Daoy (cell line): ENCODE measurements at places on chromosomes 5 and 9. TPM values are rescaled to one million over a fixed set of nuclear protein-coding genes. Genes with fewer than 3 reads are reported as not detected.
A peak's percentile ranks its signal among the peaks of the same experiment; 100 is the strongest.

DNA sequence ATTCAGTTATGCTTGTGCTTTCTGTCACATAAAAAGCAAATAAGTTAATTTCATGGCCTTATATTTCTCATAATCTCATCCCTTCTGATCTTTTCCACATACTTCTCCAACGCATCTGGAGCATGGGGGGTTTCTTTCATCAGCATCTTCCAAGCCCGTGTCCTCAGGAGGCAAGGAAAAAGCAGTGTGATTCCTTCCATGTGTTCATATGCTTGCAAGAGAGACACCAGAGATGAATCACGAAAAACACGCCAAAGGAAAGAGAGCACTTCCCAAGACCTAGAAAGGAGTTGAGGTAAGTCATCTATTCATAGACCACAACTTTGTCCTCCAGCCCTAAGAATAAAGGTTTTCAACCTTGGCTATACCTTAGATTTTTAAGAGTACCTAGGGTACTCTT lies 26.0 kb upstream of the SVEP1 start:
- no peak for DNase-seq

GRCh38 chr5:131538177-131538593 lies 96.8 kb downstream of the RAPGEF6 start:
- peak; percentile 3 for DNase-seq

DNA sequence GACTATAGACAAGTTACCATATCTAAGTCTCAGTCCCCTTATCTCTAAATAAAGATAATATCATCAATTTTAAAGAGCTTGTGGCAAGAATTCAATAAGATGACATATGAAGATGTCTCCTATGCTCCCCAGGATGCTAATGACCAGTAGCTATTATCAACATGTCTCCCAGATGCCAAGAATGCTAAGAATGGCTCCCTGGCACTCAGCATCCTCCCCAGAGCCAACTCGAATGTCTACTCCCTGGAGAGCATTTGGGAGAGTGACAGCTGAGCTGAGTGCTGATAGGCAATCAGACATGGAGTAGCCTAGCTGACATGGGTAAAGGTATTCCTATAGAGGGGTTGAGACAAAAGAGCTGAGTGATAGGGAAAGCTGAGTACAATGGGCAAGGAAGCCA lies 15.9 kb downstream of the P4HA2 start:
- DNase-seq, result no peak

DNA sequence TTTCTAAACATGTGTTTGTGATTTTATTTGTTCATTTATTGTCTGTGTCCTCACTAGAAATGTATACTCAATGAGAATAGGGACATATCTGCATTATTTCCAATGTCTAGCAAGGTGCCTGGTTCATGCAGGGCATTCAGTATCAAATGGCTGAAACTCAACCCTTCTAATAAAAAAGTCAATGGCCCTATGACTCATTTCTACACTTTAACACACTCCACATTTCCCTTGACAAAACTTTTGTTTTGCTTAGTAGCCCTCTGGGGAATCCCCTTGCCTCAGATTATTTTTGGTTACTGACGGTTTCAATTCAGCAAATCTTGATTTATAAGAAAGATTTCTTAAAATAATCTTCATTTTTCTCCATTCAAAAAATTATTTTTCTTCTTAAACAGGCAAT lies 206.0 kb upstream of the DMRTA1 start:
- DNase-seq, result no peak

- peak; percentile 20 for DNase-seq
Measured at GRCh38 chr9:138023394-138024124, 146.0 kb downstream of the CACNA1B start.

- DNase-seq, result peak; percentile 12
Measured at GRCh38 chr9:16458696-16459420, 411.6 kb downstream of the BNC2 start.

DNA sequence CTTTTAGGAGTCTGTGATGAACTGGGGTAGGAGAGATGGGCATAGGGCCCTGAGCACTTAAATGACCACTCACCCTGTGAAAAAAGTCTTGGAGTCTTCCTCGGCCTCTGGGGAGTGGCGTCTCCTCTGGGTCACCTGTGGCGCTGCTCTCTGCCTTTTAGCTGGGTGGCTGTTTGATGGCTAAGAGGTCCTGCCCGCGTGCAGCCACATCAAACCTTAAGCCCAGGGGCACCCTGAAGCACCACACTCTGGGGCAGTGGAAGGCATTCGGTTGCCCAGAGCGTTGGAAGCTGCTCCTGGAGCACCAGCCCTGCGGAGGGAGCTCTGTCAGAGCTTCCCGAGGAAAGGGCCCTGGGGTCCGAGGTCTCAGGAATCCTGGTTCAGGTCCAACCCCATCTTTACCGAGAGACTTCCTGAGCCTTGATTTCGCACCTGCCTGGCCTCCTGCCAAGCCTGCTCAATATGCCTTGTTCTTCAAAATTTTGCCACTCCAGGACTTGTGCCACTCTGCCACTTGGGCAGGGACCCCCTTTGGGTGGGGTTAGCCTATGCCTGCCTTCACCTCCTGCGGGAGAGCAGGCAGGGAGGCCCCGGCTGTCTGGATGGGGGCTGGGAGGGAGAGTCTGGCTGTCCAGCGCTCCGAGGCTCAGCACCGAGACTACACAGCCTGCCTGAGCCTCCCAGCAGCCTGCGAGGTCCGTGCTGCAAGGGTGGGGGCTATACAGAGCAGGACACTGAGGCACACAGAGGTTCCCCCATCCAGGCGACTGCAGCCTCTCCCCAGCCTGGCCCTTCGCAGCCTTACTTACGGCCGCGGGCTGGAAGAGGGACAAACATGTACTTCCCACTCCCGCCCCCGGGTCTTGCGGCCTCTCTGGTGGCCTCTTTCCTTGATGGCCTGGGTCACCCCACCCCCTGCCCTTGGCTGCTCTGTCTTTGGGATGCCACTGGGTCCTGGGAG lies 63.4 kb upstream of the RNU6ATAC start:
- DNase-seq, result no peak

DNA sequence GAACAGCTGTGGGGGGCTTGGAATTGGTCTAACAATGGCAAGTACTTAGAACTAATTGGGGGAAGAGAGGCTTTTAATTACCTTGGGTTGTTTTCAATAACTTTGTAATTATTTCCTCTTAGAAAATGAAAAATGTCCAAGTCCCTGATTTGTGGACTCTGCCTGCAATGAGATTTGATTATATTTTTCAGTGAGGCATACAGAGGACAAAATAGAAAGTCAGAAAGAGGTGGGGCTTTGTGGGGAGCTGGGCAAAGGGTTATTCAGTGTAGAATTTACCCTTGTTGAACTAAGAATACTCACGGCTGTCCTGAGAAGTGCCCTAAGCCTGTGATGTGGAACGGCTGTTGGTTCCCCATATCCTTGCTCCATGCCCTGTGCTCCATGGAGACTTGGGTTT lies 153.0 kb downstream of the ICE1 start:
- no peak for DNase-seq

The SPATA31D4 gene
- not detected in 2 replicates for total RNA-seq

The HAPLN1 gene
- 24.4 and 28.5 TPM in 2 replicates for total RNA-seq

The NFIB gene
- total RNA-seq, result 16.5 and 19.4 TPM in 2 replicates

The ADAMTS12 gene
- total RNA-seq, result 3.5 TPM in 2 replicates

The NDUFS6 gene
- total RNA-seq, result 72.4 and 74.7 TPM in 2 replicates

The LCN9 gene
- not detected in 2 replicates for total RNA-seq
